ENCODE measurements at places on chromosomes 5 and 9. TPM values are rescaled to one million over a fixed set of nuclear protein-coding genes. Genes with fewer than 3 reads are reported as not detected.

GRCh38 chr5:83538786-83539462 is 67.4 kb downstream of the VCAN start:
- no peak for DNase-seq

- no peak for DNase-seq
These were observed 39.2 kb upstream of the NKD2 start for GRCh38 chr5:969408-969839.

The SARDH gene
- total RNA-seq: 1.8 TPM

DNA sequence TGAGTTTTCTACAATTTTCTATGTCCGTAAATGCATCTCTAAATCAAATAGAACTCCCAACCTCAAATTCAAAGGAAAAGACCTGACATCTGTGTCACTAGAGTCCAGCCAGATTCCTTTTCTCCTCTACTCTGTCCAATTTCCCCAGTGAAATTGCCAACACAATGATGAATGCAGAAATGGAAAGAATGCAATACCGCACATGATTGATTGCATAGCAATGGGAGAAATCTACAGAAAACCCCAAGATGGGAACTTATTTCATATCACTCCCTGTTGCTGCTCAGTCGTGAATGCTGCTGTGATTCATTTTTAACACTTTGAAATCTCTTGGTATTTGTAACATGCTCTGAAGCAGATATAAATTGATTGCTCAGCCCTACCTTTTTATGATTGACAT is 355.1 kb upstream of the TUSC1 start:
- DNase-seq: no peak

DNA sequence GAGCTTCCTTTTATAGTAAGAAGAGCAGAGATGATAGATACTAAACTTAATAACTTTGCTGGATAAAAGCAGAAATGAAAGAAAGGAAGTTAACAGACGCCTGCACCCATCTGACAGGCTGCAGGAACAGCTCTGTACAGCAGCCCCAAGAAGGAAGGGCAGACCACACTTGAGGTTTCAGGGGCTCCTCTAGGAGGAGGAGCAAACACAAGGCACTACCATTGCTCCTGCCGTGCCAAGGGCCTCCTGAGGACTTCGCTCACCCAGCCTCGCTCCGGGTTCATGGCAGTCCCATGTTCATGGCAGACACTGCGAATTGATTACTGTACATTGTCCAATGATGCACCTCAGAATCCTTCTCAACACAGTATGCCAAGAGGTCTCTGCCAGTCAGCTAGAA is 85.1 kb downstream of the AMBP start:
- no peak for DNase-seq
